Kidney tubule cell (primary cell): ENCODE measurements at places on chromosomes 16 and 17.

DNA sequence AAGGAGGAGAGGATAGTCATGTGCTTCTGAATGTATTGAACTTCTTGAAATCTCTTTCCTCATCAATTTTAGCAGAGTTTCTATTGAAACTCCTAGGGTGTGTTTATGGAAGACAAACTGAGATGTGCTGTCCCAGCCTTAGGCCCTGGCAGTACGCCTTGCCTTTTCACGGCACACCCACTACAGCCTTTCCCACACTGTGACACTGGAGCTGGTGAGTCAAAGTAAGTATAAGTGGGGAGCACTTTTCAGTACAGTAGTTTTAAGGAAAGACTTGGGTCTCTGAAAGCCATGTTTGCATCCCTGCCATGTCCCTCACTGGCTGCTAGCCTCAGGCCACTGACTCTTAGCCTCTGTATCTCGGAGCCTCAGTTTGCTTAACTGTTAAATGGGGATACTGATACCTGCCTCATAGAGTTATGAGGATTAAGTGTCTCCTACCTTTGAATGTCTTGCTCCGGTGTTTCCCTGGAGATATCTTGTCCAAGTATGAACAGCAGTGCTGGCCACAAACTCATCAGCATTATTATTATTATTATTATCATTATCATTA lies 144.7 kb upstream of the CRHR1 start:
- no peak for DNase-seq

GRCh38 chr16:50271148-50272041 lies 5.0 kb downstream of the ADCY7 start:
- no peak for DNase-seq

- DNase-seq: peak; percentile 94
Observed at GRCh38 chr17:3667366-3668278, 756 bp downstream of the TAX1BP3 start.

- no peak for DNase-seq
Observed at GRCh38 chr17:82937411-82938371, 97.9 kb upstream of the ZNF750 start.

GRCh38 chr16:70250748-70251628 lies 752 bp downstream of the EXOSC6 start:
- peak; percentile 61 for DNase-seq

DNA sequence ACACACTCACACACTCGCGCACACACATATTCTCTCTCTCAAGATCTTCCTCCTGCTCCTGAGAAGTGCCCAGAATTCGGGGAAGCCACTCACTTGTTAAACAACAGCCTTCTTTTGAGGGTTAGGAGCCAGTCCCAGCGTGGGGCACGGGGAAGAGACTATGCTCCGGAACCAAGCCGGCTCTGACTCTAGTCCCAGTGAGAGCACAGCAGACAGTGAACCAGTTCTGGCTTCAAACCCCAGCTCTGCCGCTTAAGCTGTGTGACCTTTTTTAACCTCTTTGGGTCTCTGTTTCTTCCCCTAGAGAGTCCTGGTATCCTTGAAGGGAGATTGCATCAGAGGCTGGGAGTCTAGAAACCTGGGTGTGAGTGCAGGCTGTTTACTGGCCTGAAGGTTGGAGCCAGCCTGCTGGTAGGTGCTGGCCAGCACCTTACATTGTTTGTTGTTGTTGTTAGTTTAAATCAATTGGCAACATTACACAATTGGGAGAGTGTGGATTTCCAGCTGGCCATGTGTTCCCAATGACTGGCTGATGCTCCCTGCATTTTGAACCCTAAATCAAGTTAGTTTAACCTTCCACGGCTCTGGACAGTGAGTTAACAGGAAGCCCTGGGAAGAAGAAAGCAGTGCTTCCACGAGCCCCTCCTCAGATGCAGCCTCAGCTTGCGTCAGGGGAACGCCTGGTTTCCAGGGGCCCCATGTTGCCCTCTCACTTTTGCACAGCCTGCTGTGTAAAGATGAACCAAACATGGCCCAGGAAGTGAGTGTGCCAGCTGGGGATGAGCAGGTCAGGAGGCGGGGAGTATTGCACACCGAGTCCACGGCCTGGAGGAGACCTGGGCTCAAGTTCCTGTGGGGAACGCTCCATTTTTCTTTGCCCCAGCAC lies 71.5 kb downstream of the GAS7 start:
- DNase-seq: no peak

DNA sequence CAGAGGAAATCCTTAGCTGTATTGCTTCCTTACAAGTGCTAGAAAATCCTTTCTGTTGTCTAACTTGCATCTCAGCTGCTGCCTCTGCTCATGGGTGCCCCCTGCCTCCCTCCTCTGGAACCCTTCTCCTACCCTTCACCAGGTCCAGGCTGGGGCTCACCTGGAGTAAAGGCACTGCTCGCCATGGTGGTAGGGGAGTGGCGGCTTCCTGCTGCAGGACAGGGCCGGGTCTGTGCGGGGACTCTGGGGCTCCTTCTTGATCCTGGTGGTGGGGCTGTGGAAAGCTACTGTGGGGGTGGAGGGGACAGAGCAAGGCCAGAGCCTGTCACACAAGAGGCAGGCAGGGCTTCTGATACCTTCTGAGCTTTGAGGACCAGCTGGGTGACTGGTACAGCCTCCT lies 12.4 kb downstream of the ETV4 start:
- DNase-seq: no peak
